Stimulated activated effector memory CD8-positive, alpha-beta T cell treated with anti-CD3 and anti-CD28 coated beads, Interleukin-12 subunit alpha, Interleukin-12 subunit beta, amount 100 ng/mL, for 72 hours (primary cell): ENCODE measurements at places on chromosomes 5 and 9.

DNA sequence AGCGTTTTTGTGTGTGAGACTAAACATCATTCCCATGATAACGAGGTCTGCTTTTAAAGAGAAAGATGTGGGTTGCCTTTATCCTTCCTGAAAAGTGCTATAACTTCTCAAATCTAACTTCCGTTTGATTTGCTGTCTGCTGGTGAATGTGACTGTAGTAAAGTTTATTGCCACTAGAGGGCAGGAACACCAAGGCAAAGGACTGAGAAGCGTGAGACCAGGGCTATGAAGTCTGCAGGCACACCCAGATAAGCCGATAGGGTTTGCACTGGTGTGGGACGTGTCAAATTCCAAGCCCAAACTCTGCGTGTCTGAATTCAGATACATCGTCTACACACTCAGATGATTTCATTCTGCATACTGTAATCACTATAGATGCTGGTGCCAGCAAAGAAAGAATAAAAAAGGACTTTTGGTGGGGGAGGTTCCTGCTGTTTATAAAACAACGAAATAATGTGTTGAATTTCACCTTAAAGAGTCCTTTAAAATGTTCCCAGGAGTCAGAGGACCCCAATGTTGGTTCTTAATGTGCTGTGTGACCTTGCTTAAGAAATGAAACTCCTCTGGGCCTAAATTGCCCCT lies 87.2 kb downstream of the PTTG1 start:
- peak; percentile 50 for DNase-seq

DNA sequence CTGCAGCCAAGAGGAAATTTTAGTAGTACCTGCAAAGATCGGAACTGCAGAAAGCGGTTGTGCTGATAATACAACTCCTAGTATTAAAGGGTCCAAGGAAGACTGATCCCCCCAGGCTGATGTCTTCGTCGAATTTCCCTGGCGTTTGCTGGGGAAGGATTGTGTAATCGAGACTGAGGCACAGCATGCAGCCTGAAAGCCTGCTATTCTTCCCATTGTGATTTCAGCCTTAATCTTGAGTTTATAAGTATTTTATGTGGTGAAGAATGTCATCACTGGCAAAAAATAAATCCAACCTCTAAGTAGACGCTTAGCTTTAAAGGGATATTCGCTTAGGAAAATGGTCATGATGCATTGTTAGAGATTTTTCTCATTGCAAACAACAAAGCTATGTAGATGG lies 21.3 kb upstream of the LMX1B start:
- no peak for DNase-seq

DNA sequence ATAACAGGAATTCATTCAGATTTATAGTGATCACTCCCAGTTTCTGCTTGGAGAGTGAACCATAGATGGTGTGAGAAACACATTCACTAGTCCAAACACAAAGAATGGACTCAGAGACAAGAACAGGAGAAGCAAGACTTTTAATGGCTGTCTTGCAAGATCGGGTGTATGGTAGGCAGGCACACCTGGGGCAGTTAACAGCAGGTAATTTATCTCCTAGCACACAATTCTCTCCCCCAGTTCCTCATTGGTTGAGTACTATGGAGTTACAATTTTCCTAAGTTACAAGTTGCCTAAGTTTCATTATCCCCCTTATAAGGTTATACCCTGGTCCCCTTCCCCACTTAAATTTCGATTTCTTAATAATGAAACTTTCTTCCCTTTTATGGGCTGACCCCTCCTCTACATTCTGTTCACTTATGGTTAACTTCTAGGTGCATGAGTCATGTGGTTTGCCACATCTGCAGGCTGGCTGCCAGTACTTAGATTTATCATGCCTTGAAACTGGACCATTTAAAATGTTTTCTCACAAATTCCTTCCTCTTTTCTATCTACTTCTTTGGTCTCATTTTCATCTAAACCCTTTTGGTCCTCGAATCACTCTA lies 623.3 kb downstream of the HINT1 start:
- DNase-seq, result no peak

- DNase-seq, result no peak
These were observed 1716.1 kb upstream of the C9orf72 start for GRCh38 chr9:29289365-29289764.

DNA sequence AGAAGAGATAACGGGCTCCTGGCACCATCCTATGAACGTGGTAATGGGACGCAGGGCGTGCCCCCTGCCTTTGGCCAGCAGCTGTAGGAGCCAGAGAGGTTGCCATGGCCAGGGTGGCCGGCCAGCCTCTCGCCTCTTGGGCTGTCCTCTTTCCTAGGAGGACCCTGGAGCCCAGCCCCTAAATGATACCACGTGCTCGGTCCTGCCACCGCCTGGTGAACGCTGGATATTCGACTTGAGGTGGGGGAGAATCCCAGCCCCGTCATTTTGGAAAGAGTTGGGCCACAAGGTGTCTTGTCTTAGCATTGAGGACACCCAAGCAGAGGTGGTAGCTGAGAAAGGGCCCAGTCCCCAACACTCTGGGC lies 391 bp upstream of the NRG2 start:
- DNase-seq, result peak; percentile 55

DNA sequence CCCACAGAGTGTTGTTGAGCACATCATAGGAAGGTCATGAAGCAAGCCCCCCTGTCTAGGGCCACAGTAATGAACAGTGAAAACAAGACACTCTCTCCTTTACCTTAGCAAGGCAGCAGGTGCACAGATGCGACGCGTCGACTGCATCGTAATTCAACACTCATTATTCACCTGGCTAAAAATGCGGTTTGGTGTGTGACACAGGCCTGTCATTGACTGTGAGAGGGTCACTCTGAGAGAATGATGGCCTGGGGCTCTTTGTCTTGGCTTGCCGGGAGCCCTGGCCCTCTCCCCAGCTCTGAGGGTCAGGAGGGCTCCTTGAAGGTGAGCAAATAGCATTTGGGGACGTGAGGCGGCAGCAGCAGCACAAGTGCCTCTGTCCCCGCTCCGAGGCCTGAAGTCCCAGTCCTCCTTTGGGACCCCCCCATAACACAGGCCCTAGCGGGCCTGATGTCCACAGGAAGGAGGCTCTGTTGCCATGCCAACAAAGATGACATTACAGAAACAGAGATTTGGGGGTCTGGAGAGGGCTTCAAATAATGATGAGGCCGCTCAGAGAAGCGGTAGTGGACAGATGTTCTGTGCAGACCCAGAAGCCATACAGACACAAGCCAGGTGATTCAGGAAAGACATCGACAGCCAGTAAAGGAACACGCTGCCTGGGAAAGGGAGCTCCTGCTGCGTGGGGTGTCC lies 46.7 kb downstream of the SHB start:
- DNase-seq, result no peak

GRCh38 chr5:95870105-95870672 lies 47.7 kb upstream of the GLRX start:
- DNase-seq, result no peak

- DNase-seq, result no peak
These were observed 729 bp upstream of the TMEM38B start for GRCh38 chr9:105693435-105694189.

- DNase-seq, result no peak
These were observed 145.3 kb upstream of the ADCY2 start for GRCh38 chr5:7250611-7251010.

- no peak for DNase-seq
These were observed 135.7 kb downstream of the ADAMTS2 start for GRCh38 chr5:179209359-179210150.

GRCh38 chr5:131285703-131286399 lies 22.0 kb downstream of the CDC42SE2 start:
- DNase-seq, result no peak

DNA sequence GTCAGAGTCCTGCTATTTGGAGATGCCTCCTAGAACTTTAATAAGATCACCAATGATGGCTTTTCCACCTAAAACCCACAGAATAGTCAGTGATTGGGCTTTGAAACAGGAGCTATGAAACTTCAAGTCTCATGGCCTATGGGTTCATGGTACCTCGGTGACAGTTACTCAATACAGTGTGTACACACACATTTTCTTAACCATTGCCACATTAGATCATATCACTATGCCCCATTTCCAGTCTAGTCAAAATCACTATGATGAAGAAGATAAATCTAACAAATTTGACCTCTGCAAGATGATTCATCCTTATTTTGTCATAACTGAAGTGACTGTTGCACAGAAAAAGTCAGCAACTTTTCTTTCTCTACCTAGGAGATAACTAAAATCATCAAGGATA lies 86.8 kb upstream of the OR13F1 start:
- no peak for DNase-seq

DNA sequence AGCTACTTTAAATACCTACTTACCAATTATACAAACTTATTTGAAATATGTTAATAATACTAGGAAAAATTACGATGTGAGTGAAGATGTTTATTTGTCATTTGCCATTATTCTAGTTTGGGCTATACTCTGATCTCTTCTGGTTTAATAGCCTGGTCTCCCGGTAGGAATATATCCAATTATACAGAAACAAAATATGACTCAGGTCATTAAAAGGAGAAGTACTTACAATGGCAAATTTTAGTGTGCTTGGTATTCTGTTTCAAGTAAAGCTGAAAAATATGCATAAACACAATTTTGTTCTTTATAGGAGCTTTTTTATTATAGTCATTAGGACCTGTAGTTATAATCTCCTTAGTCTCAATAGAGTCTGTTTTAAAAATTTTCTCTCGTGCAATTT lies 176.8 kb downstream of the SLCO4C1 start:
- DNase-seq, result no peak

GRCh38 chr5:74111764-74112163 lies 485.8 kb downstream of the ARHGEF28 start:
- no peak for DNase-seq

DNA sequence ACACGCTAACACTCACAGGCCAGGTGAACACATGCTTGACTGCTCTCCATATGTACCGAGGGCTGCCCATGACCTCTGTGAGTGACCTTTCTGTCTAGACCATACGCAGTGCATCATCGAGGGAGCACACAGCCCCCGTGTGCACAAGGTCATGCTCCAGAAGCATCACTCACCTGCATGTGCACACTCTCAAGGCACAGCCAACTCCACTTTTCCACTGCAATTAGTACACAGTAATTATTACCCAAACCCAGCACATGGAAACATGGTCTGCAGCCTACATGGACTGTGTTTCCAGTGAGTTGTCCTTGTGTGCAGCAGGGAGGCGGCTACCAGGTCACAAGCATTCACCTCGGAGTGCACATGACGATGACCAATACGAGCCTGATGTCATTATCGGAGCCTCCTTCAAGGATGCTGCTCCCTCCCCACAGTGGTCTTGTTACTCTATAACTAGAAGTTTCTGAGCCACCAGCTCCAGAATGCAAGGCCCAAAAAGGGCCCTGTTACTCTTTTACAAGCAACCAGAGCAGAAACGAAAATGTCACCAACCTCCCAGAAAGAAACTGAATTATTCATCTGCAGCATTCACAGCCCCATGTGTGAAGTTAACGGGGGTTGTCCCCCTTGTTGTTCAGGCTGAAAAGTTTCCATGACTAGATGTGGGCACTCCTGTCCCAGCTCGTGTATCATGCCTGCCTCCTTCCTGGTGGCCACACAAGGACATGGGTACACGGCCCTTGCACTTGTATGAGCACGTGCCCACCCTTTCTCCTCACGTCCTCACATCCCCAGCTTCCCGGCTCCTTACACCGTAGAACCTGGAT lies 31.2 kb downstream of the SEMA4D start:
- peak; percentile 76 for DNase-seq

- no peak for DNase-seq
These were observed 4.8 kb upstream of the PRKACG start for GRCh38 chr9:69018737-69019136.

- no peak for DNase-seq
These were observed 45.4 kb downstream of the MFAP3 start for GRCh38 chr5:154084062-154084639.

- DNase-seq, result no peak
These were observed 70.6 kb downstream of the LRSAM1 start for GRCh38 chr9:127521919-127522304.

GRCh38 chr5:137794863-137795262 lies 40.7 kb upstream of the HNRNPA0 start:
- DNase-seq, result no peak

DNA sequence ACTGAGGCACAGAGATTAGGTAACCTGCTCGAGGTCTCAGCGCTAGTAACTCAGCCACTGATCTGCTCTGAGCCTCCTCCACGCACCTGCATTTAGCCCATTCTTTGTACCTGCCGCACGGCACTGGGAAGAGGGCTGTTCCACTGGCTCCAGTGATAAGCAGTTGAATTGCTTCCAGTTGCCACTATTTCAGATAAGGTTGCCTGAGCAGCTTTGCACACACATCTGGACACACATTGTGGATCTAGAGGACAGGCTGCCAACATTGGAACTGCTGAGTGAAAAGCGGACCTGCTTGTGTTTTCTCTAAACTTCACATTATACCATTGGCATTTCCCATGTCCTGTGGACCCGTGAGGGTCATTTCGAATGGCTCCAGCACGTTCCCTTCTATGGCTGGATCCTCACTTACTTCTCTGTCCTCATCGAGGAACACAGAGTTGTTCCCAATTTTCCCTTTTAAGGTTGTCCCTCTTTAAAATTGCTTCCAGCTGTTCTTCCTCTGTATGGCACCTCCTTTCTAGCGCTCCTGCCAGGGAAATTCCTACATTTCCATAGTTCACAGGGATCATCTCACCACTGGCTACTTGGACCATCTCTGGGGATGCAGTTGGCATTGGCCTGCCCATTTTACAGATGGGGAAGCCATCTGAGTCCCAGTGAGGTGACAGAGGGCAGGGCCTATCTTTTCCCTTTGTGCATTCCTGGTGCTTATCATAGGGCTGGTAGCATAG lies 45.9 kb upstream of the RPL26L1 start:
- no peak for DNase-seq

DNA sequence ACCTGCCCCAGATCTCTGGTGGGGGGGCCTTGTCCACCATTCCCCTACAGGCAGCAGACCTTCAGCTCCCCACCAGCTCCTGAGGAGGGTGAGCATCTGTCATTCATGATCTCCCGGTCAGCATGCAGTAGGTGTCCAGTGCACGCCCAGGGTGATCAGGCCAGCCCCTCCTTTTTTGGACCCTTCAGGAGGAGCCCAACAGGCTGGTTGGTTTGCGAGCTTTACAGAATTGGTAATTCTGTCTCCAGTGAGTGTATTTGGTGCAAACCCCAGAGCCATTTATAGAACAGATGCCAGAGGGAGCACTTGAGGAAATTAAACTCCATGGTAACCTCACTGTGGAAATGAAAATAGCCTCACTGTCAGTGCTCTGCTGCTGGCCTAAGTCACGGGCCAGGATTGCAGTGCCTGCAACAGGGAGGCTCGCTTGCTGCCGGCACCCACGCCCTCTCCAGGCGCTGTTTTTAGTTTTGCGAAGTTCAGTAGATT lies 23.4 kb downstream of the WNK2 start:
- DNase-seq, result no peak

DNA sequence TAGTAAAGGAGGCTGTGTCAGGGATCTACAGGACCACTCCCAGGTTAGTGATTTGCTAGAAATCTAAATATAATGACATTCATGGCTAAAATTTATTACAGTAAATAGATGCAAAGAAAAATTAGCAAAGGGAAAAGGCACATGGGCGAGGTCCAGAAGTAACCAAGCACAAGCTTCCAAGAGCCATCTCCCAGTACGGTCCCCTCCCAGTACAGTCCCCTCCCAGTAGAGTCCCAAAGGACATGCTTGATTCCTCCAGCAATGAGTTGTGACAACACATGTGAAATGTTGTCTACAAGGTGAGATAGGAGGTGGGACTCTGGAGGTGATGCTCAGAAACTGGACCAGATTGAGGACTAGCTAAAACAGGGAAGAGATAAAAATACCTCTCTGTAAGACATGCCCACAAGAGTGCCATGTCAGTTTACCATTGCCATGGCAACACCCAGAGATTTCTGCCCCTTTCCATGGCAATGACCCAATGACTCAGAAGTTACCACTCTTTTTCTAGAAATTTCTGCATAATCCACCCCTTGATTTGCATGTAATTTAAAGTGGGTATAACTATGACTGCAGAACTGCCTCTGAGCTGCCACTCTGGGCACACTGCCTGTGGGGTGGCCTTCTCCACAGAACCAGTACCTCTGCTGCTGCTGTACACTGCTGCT lies 27.9 kb upstream of the CEMIP2 start:
- DNase-seq, result no peak
